GM23248 (cell line): ENCODE measurements at places on chromosomes 12 and 14.

GRCh38 chr12:68080577-68080976 lies 79.0 kb downstream of the IFNG start:
- no peak overlapping the region for H3K4me3 ChIP-seq
- H3K36me3 ChIP-seq, result no peaks in the 10 kb centered on the region
- no peak overlapping the region for H3K27ac ChIP-seq
- DNase-seq, result no peak
- no peaks in the 10 kb centered on the region for H3K4me1 ChIP-seq

GRCh38 chr12:115135800-115136211 lies 451.8 kb upstream of the TBX3 start:
- H3K27me3 ChIP-seq, result no peaks in the 10 kb centered on the region
- H3K36me3 ChIP-seq, result no peaks in the 10 kb centered on the region
- H3K4me3 ChIP-seq, result no peak overlapping the region
- H3K4me1 ChIP-seq, result peaks cover 12% of the 10 kb centered on the region
- DNase-seq, result peak; percentile 30
- no peak overlapping the region for H3K27ac ChIP-seq

GRCh38 chr12:47189728-47190127 lies 110.0 kb upstream of the AMIGO2 start:
- no peak overlapping the region for H3K27ac ChIP-seq
- H3K27me3 ChIP-seq, result no peaks in the 10 kb centered on the region
- H3K4me3 ChIP-seq, result no peak overlapping the region
- H3K36me3 ChIP-seq, result no peaks in the 10 kb centered on the region
- no peak for DNase-seq

DNA sequence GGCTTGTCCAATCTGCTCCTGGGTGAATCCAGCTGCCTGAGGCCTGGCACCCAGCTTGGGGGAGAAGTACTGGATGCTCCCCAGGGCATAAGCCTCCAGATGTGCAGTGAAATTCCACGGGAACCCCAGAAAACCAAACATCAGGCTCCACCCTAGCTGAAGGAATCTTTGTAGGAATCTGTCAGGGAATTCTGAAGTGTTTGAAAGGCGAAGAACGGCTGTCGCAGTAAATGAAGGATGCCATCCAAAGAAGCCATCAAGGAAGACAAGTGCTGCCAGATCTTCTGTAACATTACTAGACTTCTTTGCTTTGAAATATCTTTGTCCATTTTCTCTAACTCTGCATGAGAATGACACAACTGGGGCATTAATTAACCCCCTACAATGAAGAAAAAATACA lies 219.4 kb downstream of the FOXN3 start:
- no peaks in the 10 kb centered on the region for H3K4me1 ChIP-seq
- H3K27me3 ChIP-seq, result no peaks in the 10 kb centered on the region
- no peaks in the 10 kb centered on the region for H3K36me3 ChIP-seq
- H3K4me3 ChIP-seq, result no peak overlapping the region
- DNase-seq, result no peak

- H3K36me3 ChIP-seq, result peaks cover 5% of the 10 kb centered on the region; the same call in 1 of the 2 replicates
- H3K4me3 ChIP-seq, result no peak overlapping the region
- peaks cover 22% of the 10 kb centered on the region for H3K4me1 ChIP-seq
- 0 out of 2 replicates have a peak overlapping the region, but pooled peaks have one; percentile 2 for H3K27ac ChIP-seq
- H3K27me3 ChIP-seq, result no peaks in the 10 kb centered on the region
Measured at GRCh38 chr12:7093892-7094291, 1.6 kb upstream of the C1R start.

GRCh38 chr14:98773814-98774213 lies 498.2 kb downstream of the BCL11B start:
- no peaks in the 10 kb centered on the region for H3K27me3 ChIP-seq
- no peak overlapping the region for H3K4me3 ChIP-seq
- H3K36me3 ChIP-seq, result no peaks in the 10 kb centered on the region

DNA sequence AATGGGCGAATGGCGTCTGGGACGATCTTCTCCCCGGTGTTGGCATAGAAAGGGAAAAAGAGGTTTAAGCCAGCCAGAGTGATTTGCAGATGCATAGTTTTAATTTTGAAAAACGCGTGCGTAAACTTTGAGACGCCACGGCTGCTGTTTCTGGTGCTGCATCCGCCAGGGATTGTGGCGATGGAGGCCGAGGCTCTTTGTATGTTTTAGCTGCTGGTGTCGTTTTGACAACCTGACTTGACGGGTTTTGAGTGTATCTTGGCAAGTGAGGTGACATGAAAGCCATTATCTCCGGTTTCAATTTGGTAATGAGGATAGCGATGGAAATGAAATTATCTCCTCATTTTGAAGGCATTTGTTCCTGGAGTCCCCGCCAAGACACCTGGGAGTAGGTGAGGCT lies 1.6 kb downstream of the PTGDR start:
- DNase-seq, result no peak
- H3K36me3 ChIP-seq, result no peaks in the 10 kb centered on the region

DNA sequence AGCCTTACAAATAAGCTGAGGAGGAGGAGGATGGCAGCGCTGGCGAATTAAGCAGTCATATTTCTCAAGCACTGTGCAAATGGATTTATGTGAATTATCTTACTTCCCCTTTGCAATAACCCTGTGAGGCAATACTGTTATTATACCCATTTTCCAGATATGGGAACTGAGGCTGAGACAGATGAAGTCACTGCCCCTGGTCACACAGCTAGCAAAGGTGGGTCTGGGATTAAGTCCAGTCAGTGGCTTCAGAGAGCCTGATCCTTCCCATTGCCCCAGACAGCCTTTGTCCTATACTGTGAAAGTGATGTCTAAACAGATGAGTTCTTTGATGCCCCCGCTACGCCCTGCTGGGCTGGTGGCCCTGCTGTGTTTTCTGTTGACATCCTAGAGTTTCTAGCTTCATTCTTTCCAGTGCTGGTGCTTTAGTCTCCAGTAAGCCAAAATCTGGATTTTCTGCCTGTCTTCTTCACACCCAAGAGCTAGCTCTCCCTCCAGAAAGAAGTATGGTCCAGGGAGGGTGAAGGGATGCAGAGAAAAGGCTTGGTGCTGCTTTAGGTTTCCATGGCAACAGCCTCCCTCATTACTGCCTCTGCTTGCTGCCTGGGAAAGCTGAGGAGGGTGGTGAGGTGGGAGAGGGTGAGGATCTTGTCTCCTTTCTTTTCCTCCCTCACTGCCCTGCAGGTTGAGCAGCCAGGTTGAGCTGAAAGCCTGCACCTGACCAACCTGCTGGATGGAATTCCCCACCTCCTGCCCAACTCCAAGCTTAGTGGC lies 30.7 kb downstream of the TMEM63C start:
- peaks cover 22% of the 10 kb centered on the region for H3K27me3 ChIP-seq
- H3K36me3 ChIP-seq, result no peaks in the 10 kb centered on the region
- no peak overlapping the region for H3K4me3 ChIP-seq
- H3K27ac ChIP-seq, result no peak overlapping the region
- H3K4me1 ChIP-seq, result no peaks in the 10 kb centered on the region
